ENCODE measurements at places on chromosomes 3 and 15.
A peak's percentile ranks its signal among the peaks of the same experiment; 100 is the strongest.

GRCh38 chr3:132254076-132254755 is 63.0 kb upstream of the ACP3 start:
- no peak for DNase-seq

GRCh38 chr3:156668073-156668763 is 6.2 kb upstream of the TIPARP start:
- peak; percentile 24 for DNase-seq

DNA sequence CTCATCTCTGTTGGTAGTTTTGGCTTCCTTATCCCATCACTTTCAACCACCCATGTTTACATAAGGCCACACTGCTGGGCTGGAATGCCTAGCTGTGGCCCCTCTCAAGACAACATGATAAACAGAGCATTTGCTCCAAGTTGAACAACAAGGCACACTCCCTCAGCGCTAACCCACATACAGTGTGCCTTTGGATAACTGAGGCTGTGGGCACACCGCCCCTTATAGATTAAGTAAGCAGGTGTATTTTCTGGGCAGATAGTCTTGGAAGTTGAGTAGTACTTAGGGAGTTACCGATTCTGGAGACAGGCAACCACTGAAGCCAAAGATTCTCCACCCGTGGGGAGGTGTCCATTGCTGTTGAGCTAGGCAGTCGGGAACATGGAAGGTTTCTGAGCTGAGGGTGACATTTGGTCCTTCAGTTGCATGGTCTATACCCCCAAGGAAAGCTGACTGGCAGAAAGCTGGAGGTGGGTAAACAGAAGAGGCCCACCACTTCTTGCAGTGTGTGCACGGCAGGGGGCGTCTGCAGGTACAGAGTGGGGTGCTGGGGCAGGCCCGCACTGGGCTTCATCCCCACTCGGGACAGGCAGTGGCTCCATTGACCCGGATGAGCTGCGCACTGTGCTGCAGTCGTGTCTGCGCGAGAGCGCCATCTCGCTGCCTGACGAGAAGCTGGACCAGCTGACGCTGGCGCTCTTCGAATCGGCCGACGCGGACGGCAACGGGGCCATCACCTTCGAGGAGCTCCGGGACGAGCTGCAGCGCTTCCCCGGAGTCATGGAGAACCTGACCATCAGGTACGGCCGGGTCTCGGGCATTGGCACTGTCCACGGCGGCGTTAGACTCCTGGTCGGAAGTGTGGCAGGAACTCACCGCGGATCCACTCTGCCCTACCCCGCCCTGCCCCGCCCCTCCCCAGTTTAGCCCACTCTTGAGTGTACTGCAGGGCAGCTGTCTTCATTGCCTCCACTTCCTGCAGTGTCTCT is 16.8 kb downstream of the NOX5 start:
- DNase-seq, result no peak

GRCh38 chr3:181711325-181712135 is at the start of gene SOX2:
Gene SOX2, plus strand, starts transcription at chr3:181711925. Its CDS starts 436 bp downstream, at chr3:181712361.
- DNase-seq, result peak; percentile 100

- DNase-seq, result no peak
Observed at GRCh38 chr3:134235577-134236076, 15.0 kb downstream of the RYK start.

DNA sequence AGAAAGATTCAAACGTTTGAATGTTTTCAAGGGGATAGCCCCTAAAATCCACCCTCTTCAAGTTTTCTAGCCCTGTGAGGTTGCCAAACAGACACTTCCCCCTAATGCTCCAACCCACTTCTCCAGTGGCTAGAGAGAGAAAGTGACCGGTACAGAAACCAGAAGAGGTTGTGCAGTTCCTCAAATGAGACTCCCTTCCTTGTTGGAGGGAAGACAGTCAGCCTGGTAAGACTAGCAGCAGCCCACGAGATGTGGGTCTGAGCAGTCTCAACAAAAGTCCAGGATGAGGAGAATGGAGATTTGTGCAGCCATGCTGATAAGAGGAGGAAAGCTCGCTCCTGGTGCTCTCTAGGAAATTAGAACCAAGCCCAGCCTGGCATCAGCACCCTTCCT is 222.8 kb upstream of the TPRG1 start:
- DNase-seq, result no peak

- DNase-seq, result no peak
Observed at GRCh38 chr3:196165850-196166249, 45.4 kb downstream of the ZDHHC19 start.
